Hindlimb muscle (tissue), 1 donor: ENCODE measurements at places on chromosomes 4 and X. TPM values are rescaled to one million over a fixed set of nuclear protein-coding genes. Genes with fewer than 3 reads are reported as not detected.
A peak's percentile ranks its signal among the peaks of the same experiment; 100 is the strongest.

DNA sequence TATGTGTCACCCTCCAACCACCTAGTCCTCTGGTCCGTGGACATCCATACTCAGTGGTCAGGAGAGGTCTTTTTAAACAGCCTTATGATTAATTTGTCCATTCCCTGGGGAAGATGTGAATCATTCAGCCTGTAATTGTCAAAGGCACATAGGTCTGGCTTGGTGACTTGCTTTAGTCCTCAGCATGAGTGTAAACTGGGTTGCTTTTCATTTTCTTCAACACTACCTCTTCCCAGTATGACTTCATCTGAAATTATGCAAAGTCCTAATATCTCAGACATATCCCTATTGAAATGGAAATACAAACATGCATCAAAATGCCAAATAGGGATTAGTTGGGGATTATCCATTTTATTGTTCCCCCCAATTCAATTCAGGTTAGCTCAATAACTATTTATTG lies 208.3 kb upstream of the AMOT start:
- no peak for DNase-seq

DNA sequence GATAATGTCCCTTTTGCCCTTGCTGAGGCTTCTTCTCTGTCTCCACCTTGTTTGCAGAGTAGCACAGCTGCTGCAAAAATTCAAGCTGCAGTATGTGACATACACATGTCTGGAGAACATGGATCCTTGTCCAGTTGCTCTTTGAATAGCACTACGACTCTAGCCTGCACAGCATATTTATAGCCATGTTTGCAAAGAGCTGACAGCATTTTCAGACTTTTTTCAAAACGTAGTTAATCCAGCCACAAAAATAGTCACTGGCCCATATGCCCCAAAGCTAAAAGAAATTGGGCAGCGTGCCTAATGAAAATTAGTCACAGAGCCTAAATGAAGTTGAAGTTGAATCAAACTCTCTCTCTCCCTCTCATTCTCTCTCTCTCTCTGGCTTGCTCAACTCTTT lies 17.5 kb downstream of the SLC16A2 start:
- no peak for DNase-seq

DNA sequence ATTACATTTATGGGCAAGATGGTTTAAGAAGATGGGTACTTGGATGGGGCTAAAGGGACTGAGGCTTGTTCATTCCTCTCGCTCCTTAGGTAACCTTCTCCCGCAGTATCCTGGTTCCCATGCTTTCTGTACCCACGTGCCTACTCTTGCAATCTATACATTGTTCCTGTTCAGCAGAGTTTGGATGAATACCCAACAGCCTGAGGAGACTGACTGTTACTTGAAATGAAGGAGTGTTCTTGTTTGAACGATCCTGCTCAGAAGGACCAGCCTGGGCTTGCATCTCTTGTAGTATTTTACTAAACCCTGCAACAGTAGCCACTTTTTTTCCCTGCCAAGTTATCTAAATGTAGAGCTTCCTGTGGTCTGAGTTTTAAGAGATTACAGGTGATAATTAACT lies 33.7 kb upstream of the ADH6 start:
- no peak for DNase-seq

SMIM31 gene
- polyA plus RNA-seq: not detected

GRCh38 chr4:109908731-109909130 lies 4.0 kb upstream of the EGF start:
- DNase-seq: no peak

DNA sequence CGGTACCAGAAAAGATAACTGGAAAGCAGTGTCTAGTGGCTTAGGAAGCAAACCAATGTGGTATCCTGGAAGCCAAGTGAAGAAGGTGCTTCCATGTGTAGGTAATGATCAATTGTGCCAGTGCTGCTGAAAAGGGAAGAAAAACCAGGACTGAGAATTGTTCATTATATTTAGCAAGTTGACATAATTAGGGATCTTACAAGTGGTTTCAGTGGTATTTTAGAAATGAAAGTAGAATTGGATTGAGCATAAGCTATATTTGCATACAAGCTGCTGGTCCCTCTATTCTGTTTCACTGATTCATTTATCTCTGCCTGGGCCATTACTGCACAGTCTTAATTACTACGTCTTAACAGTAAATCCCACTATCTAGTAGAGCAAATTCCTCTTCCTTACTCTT lies 32.3 kb downstream of the PRDM8 start:
- DNase-seq: no peak

WDR13 gene
- 108 TPM for polyA plus RNA-seq

DNA sequence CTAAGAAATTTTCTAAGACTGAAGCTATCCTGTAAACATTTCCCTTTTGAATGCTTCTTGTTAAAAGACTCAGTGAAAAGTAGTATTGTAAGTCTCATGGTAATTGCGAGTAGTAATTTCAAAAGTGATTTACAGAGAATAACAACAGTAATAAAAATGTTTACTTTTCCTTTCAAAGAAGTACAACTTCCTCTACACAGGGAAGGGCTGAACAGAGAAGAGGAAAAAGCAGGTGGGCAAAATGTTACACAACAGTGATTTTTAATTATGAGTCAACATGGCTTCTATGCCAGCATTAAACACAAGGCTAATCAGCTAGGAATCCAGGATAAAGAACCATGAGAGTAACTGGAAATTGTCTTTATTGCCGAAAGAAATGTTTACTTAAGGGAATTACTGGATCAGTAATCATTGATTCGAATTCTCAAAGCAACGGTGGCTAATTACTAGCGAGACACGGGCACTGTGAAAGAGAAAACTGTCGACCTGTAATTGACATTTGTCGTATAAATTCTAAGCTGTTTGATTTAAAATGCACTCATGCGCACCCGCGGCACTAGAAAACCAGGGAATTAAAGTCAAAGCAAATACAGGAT lies 15.4 kb downstream of the UTP3 start:
- no peak for DNase-seq

DNA sequence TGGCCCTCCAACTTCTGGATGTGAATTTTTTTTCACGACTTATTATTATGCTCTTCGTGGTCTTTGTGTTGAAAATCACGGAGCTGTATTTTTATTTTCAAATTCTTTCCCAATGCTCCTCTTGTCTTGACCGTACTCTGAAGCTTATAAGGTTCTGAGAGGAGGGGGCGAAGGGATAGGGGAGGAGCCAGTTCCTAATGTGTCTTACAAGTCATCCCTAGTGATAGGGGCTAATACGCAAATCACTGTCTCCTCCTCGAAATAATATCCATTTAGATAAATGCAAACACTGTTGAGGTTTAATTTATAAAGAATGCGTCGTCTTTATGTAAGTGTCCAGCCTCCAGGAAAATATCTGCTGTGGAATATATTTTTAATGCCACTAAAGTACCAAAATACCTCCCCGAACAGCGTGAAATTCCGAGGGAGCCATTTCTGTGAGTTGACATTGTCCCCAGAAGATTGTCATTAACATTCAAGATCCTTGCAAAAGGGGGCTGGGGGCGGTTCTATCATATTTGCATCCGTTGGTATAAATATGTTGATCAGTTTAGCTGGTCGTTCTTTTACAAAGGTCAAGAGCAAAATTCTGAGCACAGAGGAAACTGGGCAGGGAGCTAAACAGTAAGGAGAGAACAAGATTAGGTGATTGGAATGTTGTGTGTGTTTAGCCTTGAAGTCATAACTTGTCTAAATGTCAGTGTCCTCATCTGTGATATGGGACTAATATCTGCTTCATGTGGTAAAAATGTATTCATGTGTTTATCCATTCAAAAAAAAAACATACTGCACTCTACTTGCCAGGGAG lies 3.7 kb upstream of the FAT1 start:
- DNase-seq: no peak

STPG2 gene
- not detected for polyA plus RNA-seq

DNA sequence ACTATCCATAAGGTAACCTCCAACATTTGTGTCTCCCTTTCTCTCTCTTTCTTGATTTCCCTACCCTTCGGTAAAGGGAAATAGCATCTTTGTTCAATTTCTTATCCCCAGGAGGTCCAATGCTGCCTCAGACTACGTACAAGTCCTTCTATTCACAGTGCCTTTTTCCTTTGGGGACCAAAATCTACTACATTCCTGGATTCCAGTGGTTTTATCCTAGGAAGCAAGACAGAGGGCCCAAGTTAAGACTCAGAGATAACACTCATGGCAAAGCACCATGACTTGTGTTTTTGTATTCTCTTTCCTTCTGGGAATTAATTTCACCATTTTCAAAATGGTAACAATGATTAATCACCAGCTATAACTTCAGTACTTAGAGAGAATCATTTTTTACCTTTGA lies 10.6 kb downstream of the G3BP2 start:
- no peak for DNase-seq

DNA sequence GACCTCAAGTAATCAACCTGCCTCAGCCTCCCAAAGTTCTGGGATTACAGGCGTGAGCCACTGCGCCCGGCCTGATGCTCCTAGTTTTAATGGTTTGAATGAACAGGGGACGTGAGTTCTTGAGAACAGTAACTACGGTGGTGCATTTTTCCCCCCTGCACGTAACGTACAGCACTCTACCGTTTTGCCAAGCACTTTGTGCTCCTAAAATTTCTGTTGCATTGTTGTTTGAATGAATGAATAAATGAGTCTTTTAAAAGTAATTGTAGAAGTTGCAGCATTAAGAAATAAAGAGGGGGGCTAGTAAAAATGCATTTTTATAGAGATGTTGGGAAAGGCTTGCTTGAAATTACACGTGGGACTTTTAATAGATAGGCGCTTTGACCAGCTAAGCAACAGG lies at the start of gene RPA4:
Gene RPA4, plus strand, starts transcription at position 301 of the 400 bp plus-strand sequence. CDS start 403 bp downstream, outside the sequence.
- no peak for DNase-seq

S100G gene
- polyA plus RNA-seq: not detected

DNA sequence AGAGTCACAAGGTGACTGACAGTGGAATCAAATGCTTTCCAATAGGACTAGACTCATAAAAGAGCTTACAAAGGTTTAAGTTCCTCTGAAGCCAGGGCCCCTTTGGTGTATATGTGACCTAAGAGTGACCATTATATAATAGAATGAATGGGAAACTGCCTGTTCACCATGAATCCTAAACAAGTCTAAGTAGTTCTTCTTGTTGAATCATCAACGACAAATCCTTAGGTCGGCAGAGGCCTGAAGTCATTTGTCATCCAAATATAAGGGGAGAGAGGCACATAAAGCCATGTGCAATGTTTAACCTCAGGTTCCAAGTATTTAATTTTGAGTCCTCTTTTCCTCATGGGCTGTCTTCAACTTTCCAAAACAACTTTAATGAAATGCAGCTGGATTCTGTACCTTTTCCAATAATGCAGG lies 122.4 kb downstream of the RASL11B start:
- peak; percentile 52 for DNase-seq
